ENCODE measurements at places on chromosomes 7 and 10.

DNA sequence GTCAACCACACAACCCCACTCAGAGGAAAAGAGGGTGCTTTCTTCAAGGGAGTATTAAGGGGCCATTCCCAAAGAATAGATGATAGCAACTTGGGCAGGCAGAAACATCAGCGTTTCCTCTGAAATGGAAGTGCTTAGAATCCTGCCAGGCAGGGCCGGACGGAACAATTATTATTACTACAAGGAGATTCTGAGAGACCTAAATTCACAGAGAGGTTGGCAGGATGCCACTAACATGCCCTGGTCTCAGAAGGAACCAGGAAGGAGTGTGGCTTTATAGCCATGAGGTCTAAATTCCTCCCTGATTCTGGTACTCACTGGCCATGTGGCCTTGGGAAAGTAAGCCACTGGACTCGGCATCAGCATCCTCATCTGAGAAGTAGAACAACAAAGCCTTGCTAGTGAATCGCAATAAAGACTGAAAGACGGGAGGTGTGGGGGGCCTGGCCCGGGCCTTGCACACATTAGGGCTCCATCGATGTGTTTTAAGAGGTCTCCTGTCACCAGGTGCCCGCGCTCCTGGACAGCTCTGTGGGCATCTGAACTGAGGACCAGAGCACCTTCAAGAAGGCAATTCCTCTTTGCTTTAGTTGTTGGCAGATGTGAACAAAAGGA, 131.5 kb downstream of the OAT start:
- DNase-seq: no peak

GRCh38 chr7:90968871-90969270, 295.4 kb upstream of the FZD1 start:
- DNase-seq: no peak

- no peak for DNase-seq
Observed at GRCh38 chr10:110860576-110861241, 11.0 kb upstream of the PDCD4 start.

DNA sequence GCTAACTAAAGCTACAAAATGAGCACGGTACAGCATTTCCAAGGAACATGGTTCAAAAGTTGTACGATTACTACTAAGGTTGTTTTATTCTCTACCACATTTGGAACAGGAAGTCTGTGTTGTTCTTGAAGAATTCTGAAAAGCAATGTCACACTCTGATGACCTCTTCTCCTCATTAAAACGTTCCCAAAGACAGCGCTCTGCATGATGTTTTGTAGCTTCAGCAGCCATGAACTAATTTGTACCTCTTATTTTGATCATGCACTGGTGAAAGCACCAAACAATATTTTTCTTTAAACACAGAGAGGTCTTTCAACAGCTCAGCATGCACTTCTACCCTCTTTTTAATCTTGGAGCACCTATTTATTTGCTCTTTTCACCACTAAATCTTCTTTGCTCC, 75.0 kb upstream of the TES start:
- no peak for DNase-seq

DNA sequence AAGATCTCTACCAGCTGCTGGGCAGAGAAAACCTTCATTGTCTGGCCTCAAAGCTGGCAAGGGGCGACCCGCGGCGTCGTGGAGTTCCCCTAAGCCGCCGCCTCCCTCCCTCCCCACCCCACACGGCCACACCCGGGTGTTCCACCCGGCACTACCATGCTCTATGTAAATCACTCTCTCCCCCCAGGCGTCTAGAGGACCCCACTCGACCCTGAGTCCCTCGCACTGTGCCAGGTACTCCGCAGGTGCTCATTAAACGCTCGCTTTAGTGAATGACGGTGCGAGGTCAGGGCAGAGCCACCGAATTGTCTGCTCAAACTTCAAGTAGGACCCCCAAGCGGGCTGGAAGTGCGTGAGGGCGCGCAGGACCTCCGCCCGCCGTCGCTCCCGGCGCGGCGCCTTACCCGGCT, 628 bp downstream of the PARP12 start:
- peak; percentile 34 for DNase-seq

GRCh38 chr7:53022893-53023292, 12.5 kb upstream of the POM121L12 start:
- no peak for DNase-seq

DNA sequence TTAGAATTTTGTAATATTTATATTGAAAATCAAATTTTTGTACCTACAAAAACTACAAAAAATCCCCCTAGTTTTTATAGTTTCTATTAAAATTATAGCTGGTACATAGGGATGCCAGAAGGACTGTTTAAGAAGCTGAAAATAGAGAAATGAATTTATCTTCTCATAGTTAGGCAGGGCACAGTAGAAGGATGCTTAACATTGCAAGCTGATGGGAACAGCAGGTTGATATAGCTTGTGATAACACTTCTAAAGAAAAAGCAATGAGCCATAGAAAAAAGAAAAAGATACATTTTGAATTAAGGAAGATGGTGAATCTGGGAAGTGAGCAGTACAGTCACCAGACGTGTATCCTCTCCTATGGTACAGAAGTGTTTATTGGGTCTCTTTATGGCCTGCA, 32.0 kb downstream of the PTEN start:
- DNase-seq: no peak

- no peak for DNase-seq
Observed at GRCh38 chr7:29017713-29018112, 59.6 kb upstream of the TRIL start.

- DNase-seq: no peak
Observed at GRCh38 chr7:139777133-139777891, 486 bp downstream of the HIPK2 start.

GRCh38 chr7:23431702-23432199, 38.5 kb downstream of the IGF2BP3 start:
- DNase-seq: no peak

GRCh38 chr10:115093776-115094408, 727 bp downstream of the ATRNL1 start:
- DNase-seq: no peak

DNA sequence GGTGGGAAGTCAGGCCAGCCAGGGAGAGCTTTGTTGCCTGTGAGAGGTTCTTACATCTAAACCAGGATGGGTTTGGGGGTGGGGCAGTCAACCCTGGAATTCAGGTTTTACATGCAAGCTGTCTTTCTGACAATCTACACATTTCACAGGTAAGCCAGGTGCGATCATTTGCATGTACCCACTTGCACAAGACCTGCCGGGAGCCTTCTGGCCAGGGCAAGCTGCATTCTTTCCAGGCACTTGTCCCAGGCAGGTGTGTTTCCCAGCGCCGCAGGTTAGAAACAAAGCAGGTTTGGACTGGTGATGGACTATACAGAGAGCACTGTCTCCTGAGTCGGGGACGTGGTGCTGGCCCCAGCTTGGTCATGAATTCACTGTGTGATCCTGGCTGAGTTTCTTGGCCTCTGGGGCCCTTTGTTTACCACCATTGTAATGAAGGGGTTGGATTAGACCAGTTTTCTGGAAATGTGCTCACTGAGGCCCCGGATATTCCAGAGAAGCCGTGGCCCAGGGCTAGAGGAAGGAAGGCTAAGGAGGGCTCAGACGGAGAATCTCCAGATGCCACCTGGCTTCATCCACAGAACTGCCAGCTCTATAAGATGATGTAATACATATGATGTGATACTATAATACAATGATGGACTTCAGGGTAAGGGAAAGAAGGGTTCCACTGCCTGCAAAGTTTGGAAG, 205.2 kb upstream of the SVIL start:
- DNase-seq: no peak

- DNase-seq: no peak
Observed at GRCh38 chr10:72455889-72456595, 101.3 kb upstream of the DNAJB12 start.

GRCh38 chr7:75565132-75565837, 73.2 kb downstream of the SPDYE5 start:
- DNase-seq: no peak

DNA sequence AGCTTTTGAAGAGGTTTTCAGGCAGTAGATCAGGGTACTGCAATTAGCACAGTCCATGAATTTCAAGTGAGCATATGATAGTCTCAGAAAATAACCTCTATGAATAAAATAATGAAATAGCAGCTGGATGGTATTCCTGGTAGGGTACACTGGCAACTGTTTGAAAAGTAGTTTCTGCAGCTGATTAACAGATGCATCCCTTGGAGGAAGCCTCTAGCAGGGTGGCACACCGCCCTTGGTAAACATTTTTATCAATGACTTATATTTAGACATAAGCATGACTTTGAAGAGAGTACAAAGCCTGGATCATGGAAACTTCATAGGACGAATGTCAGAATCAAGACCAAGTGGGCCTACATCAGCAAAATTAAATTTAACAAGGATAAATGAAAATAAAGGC, 26.8 kb downstream of the WNT16 start:
- DNase-seq: no peak

DNA sequence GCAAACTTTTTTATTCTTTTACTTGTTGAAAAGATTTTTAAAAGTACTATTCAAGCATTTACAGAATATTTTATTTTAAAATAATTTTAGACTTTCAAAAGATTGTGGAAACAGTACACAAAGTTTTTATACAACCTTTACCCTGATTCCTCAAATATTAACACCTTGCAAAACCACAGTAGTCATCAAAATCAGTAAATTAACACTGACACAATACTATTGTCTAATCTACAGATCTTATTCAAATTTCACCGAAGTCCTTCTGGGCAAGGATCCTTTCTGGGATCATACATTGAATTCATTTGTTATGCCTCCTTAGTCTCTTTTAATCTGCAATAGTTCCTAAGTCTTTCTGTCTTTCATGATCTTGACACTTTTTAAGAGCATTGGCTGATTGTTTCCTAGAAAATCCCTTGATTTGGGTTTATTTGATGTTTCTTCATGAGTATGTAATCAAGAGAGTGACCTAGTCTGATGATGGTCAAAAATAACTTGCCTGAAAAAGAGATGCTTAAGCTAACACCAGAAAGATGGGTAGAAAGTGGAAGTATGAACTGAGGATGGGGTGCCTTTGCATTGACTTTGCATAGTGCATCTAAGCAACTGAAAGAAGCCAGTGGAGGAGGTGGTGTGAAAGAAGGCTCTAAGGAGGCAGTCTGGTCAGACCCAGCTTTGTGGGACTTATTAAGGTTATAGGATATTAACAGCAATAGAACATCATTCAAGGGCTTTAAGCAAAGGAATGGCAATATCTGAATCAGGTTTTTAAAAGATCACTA, 9.7 kb downstream of the STAMBPL1 start:
- no peak for DNase-seq

DNA sequence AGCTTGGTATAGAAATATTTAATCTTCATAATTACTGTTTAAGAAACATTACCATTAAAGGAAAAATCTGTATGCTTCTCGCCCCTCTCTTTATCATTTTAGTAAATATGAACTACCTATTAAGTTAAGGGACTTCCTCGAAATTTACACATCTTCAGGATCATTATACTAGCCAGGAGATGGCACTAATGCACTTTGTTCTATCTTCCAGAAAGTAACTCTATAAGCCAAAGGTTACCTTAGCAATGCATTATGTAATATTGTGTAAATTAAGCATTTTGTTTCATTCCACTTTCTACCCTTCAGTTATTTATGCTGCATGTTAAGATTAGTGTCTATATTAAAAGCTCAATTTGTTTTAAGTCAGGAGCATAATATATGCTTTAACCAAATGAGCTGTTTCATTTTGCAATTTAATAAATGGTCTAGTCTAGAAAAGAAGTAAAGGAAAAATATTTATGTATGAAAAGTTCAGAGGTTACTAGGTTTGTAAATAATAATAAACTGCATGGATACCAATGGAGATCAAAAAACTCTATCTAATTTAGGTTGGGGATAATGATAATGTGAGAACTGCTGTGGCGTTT, 128.5 kb downstream of the ANKRD7 start:
- no peak for DNase-seq

DNA sequence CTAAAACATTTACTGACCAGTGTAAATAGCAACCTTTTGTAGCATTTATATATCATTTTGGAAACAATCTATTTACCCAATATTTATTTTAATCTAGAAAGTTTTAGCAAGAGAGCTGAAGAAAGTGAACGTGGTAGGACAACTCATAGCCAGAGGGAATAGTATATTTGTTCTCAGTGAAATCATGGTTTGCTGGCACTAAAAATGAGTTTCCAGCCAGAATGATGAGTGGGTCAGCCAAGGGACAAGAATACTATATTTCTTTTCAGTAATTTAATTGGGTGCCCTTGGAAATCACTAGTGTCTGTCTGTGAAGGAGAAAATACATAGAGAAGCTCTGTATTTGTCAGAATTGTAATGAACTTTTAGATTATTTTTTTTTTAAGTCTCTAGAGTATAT, 74.9 kb downstream of the MINPP1 start:
- DNase-seq: no peak

DNA sequence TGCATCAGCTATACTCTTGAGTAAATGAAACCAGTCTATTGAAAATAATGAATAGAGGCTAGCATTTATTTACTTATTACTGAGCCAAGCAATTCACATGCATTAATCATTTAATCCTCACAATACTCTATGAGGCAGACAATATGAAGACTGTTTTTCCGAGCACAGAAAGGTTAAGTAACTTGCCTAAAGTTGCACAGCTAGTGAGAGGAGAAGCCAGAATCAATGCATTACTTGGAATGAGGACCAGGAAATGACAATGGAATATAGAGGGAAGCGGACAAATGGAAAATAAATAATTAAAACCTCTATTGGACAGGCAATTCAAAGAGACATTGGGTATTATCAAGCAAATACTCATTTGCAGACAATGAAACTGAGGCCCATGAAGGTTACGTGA, 207.6 kb upstream of the PRKCQ start:
- no peak for DNase-seq

DNA sequence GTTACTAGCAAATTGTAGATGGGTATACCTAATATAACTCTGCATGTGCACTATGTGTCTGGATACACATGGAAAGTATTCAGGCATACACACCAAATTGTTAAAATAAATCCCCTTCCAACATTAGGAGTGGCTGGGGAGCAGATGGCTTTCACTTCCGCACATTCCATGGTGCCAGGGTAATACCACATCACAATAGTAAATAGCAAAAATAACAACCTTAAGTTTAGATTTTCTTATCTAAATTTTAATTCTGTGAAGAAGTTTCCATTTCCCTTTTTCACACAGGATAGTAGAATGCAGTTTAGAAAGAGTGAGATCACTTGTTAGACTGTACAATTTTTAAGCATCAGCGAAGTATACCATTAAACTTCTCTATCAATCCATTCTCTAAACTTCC, 5.8 kb upstream of the ALOX5 start:
- DNase-seq: no peak

- DNase-seq: no peak
Observed at GRCh38 chr10:16439295-16439694, 2.5 kb downstream of the PTER start.

GRCh38 chr10:61452151-61452651, 980 bp downstream of the TMEM26 start:
- DNase-seq: no peak

GRCh38 chr10:56091872-56092271, 269.2 kb downstream of the ZWINT start:
- no peak for DNase-seq

- DNase-seq: no peak
Observed at GRCh38 chr10:7932301-7933036, 114.2 kb downstream of the TAF3 start.

DNA sequence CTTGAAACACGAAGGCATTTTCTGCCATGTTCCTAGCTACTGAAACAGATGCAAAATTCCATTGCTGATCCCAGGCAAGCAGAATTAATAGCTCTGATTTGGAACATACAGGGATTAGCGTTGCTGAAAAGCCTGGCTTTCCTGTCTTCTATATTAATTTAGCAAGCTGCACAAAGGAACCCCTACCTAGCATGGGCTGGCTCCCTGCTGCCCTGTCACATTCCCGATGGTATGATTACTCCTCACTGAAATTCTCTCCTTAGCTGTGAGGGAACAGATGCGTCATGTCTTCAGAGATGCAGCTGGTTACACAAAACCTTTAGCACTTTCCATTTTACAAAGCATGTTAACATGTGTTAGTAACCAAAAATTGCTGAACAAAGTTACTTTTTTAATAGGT, 878.9 kb downstream of the TYW1 start:
- DNase-seq: no peak

Data from stimulated activated CD8-positive, alpha-beta memory T cell treated with anti-CD3 and anti-CD28 coated beads, Interleukin-15, amount 100 ng/mL, for 4 hours (primary cell).